ENCODE measurements at places on chromosomes 7 and 10. TPM values are rescaled to one million over a fixed set of nuclear protein-coding genes. Genes with fewer than 3 reads are reported as not detected.

Gene CPXM2
- 1.5 TPM for total RNA-seq

GRCh38 chr7:27933671-27934565 is 194.0 kb downstream of the TAX1BP1 start:
- H3K4me1 ChIP-seq = peaks cover 5% of the 10 kb centered on the region
- no peaks in the 10 kb centered on the region for H3K36me3 ChIP-seq
- DNase-seq = no peak
- H3K27me3 ChIP-seq = no peaks in the 10 kb centered on the region

- no peaks in the 10 kb centered on the region for H3K27me3 ChIP-seq
- H3K4me3 ChIP-seq = no peak overlapping the region
- no peaks in the 10 kb centered on the region for H3K36me3 ChIP-seq
- H3K4me1 ChIP-seq = peaks cover 13% of the 10 kb centered on the region
- H3K27ac ChIP-seq = no peak overlapping the region
- peak; percentile 43 for DNase-seq
These were observed 199.5 kb downstream of the SKAP2 start for GRCh38 chr7:26664735-26665416.

Gene AASS
- 27.4 TPM for total RNA-seq

Gene POT1
- 16.2 TPM for total RNA-seq

- no peak for DNase-seq
- H3K27ac ChIP-seq = no peak overlapping the region
- H3K36me3 ChIP-seq = peaks cover 94% of the 10 kb centered on the region
These were observed 20.0 kb downstream of the RBM28 start for GRCh38 chr7:128323459-128324367.

- no peak overlapping the region for H3K4me3 ChIP-seq
- no peak for DNase-seq
- no peaks in the 10 kb centered on the region for H3K27me3 ChIP-seq
- H3K36me3 ChIP-seq = no peaks in the 10 kb centered on the region
These were observed 3.4 kb upstream of the PPP1R17 start for GRCh38 chr7:31683445-31684225.

DNA sequence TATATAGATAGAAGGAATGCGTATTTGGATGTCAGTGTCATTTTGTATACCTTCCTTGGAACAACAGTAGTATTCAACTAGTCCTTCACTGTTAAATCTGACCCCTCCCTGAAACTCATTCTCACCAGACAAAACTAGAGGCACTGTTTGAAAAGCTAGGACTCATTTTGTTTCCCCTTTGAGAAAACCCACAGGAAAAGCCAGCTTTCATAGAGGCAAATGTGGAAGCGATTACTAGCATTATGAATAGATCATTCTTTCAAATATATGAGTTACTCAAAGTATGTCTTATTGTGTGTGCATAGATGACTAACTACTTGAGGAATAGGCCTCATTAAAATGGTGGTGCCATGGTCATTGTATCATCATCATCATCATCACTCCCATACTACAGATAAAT is 1.9 kb upstream of the ASB15 start:
- H3K4me3 ChIP-seq = no peak overlapping the region
- H3K27ac ChIP-seq = no peak overlapping the region
- no peaks in the 10 kb centered on the region for H3K36me3 ChIP-seq
- no peak for DNase-seq

- H3K27ac ChIP-seq = no peak overlapping the region
- DNase-seq = no peak
- H3K4me3 ChIP-seq = no peak overlapping the region
- H3K36me3 ChIP-seq = peaks cover 7% of the 10 kb centered on the region
These were observed 41.6 kb downstream of the POLR3A start for GRCh38 chr10:77987671-77988255.

DNA sequence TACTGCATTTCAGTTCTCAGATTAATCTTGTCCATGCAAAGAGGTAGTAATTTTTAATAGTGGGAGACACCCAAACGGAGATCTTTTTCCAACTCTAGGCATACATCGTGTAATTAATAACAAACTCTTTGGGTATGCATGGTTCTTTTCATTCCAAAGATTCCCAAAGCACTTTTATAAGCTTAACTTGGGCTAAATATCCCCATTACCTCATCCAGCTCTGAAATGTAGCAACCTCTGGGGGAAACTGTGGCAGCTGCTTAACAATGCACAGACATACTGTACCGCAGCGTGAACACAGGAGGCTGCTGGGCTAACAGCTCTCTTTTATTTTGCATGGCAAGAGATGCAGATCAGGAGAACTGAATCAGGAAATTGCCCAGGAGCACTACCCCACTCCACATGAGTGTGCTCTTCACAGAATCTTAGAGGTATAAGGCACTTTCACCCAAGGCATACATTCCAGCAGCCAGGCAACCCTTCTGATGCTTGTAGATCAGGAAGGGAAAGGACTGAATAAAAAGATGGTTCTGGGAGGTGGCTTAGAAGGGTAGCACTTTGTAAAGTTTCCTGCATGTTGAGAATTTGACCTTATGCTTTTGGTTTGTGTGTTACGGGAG is 114.4 kb upstream of the GLI3 start:
- H3K4me3 ChIP-seq = no peak overlapping the region
- no peaks in the 10 kb centered on the region for H3K4me1 ChIP-seq
- no peak for DNase-seq
- no peaks in the 10 kb centered on the region for H3K36me3 ChIP-seq
- H3K27me3 ChIP-seq = no peaks in the 10 kb centered on the region
- H3K27ac ChIP-seq = no peak overlapping the region

Measured in left lung (tissue), 14 donors.